IPS DF 6.9 (cell line): ENCODE measurements at places on chromosomes 6 and 20.

DNA sequence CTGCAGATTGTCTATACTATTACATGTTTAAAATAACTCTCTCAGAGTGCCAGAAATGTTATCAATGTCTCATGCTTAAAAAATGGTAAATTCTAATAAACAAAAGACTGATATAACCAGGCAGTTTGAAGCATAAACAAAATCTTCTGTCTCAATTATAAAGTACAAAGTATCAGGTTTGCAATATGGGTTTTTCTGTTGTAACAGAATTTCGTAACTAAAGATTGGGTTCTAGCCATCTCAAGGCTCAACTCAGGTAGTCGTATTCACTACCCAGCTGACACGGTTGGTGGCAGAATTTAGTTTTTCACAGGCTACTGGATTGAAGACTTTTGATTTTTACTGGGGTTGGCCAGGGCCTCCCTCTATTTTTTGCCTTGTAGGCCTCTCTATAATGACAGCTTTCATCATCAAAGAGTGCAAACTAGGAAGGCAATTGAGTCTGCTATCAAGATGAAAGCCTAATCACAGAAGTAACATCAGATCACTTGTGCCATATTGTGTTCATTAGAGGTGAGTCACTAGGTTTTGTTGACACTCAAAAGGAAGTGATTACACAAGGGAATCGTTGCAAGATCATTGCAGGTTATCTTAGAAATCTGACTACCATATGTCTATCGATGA is 3.6 kb downstream of the CYP39A1 start:
- DNase-seq: no peak
- peaks cover 2% of the 10 kb centered on the region; the same call in 1 of the 2 replicates for H3K27me3 ChIP-seq
- H3K4me1 ChIP-seq: no peaks in the 10 kb centered on the region
- H3K36me3 ChIP-seq: no peaks in the 10 kb centered on the region

GRCh38 chr20:22232923-22233322 is 351.4 kb downstream of the FOXA2 start:
- H3K4me1 ChIP-seq: peaks cover 4% of the 10 kb centered on the region; the same call in 1 of the 2 replicates
- H3K36me3 ChIP-seq: no peaks in the 10 kb centered on the region
- H3K27me3 ChIP-seq: no peaks in the 10 kb centered on the region

GRCh38 chr20:47876311-47877088 is 91.2 kb upstream of the SULF2 start:
- no peak for DNase-seq
- H3K36me3 ChIP-seq: no peaks in the 10 kb centered on the region
- no peak overlapping the region for H3K4me3 ChIP-seq
- H3K27me3 ChIP-seq: no peaks in the 10 kb centered on the region
- H3K4me1 ChIP-seq: no peaks in the 10 kb centered on the region

- H3K4me1 ChIP-seq: no peaks in the 10 kb centered on the region
- no peak overlapping the region for H3K27ac ChIP-seq
- H3K4me3 ChIP-seq: no peak overlapping the region
- DNase-seq: no peak
These were observed 70.8 kb downstream of the IPCEF1 start for GRCh38 chr6:154285826-154286225.

DNA sequence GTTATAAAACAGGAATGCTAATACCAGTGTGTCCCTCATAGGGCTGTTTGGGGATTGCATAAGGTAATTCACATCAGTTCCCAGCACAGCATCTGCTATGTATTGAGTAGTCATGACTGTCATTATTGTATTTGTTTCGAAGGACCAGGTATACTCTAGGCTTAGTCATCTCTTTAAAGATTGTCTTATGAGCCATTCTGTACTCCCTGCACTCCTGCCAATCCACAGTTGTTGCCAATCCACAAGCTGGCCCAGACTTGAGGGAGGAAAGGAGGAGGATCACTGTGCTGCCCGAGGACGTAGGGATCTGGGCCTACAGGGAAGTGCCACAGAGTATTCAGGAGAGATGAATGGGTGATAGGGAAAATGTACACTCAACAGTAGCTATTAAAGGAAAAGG is 113.0 kb upstream of the TIAM2 start:
- H3K27ac ChIP-seq: no peak overlapping the region
- H3K4me1 ChIP-seq: peaks cover 1% of the 10 kb centered on the region; the same call in 1 of the 2 replicates
- DNase-seq: no peak
